Fibroblast of upper back skin (primary cell): ENCODE measurements at places on chromosomes 4 and X.

- no peak for DNase-seq
These were observed 99.6 kb downstream of the IQCM start for GRCh38 chr4:149715822-149716585.

DNA sequence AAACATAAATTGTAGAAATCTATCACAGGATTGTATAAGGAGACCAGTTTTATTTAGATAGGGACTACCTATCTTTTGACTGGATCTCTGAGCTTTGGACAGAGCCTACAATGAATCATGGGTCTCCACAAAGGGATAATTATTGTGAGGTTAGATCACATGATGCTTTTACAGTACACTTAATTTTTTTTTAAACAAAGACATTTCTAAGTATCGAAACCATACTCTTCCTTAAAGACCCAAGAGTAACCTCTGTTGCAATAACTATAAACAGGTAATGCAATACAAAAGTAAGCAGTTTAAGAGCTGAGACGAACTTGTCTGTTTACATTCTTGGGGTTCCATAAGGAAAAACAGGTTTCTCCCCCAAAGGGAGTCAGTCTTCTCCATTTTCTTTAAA, 64.3 kb upstream of the GABRE start:
- no peak for DNase-seq

- DNase-seq: no peak
These were observed 807 bp downstream of the HMX1 start for GRCh38 chr4:8870647-8871416.

DNA sequence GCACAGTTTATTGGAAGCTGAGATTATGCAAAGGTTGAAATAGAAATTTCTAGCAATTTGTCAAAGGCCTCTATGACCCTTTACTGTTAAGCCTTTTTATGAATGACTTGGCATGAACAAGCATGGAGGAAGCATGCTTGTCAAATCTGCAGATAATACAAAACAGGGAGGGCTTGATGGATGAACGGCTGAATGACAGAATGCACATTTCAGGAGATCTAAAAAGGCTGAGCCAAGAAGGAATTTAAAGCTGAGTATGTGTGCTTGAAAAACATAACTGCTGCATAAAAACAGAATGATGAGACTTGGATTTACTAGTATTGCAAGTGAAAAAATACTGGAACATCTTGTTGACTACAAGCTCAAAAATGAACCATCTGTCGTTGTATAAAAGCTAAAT, 29.0 kb upstream of the UBE2K start:
- DNase-seq: no peak

GRCh38 chrX:38839277-38839676, 38.0 kb downstream of the MID1IP1 start:
- no peak for DNase-seq

- DNase-seq: no peak
These were observed 43.0 kb upstream of the ARHGAP24 start for GRCh38 chr4:85431881-85432485.

- DNase-seq: no peak
These were observed 6.6 kb downstream of the ETDC start for GRCh38 chrX:135315864-135316263.

DNA sequence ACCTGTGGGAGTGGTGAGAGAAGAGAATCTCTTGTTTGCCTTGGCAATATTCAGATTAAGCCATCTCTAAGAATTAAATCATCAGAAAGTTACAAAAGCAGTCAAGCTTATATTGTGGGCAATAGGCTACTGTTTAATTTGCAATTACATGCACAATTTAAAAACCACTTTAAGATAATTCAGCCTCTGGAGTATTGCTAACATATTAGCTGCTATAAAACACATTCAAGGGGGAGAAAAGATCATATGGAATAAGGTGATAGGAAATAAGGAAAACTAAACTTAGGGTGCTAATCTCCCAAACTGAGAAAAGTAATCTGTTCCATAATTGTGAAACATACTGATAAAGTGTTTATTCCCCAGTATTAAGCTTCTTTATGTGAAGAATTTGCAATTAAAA, 103.9 kb downstream of the ARAP2 start:
- no peak for DNase-seq
